ENCODE measurements at places on chromosomes 3 and 15.

DNA sequence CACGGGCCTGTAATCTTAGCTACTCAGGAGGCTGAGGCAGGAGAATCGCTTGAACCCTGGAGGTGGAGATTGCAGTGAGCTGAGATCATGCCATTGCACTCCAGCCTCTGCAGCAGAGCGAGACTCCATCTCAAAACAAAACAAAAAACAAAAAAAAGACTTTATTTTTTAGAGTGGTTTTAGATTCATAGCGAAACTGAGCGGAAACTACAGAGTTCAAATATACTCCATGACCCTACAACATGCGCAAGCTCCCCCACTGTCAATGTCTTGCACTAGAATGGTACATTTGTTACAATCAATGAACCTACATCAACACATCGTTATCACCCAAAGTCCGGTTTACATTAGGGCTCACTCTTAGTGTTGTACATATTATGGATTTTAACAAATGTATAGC is 2.2 kb upstream of the CRTAP start:
- DNase-seq, result no peak

- peak; percentile 2 for DNase-seq
Measured at GRCh38 chr3:144875211-144875610, 903.6 kb downstream of the DIPK2A start.

GRCh38 chr3:87997298-87997697 is 61.5 kb downstream of the CGGBP1 start:
- peak; percentile 12 for DNase-seq

DNA sequence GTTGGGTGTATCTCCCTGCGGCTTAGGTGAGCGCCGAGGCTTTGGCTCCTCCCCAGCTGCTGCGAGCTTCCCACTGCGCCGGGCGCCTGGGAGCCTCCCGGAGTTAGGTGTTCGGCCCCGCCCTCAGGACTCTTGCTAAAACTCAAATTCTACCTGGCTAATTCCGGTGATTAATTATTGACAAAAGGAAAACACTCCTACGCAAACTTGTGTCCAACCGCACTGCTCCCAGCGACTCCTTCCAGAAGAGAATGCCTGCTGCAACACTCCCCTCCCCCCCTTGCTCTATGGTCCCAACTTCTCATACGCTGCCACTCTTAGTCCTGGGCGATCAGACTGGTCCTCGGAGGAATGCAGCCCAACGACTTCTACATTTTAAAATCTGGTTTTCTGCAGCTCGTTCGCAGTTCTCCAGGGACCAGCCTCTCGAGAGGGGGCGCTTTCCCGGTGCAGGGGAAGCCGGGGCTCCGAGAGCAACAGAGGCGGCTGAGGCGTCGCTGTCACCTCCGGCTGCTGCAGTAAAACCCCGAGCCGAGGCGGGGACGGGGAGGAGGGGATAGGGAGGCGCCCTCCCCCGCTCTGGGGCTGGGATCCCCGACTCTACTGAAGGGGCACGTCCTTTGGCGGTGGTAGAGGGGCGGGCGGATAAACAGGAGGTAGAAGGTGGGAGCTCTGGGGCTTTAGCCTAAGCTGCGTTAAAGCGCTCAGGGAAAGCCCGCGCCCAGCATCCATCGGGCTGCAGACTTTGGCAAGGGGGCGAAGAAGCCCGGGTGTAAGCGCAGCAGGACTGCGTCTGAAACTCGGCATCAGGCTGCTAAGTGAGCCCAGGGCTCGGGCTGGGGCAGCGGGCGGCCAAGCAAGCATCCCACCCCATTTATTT is at the start of gene SPTSSB:
Gene SPTSSB, minus strand, starts transcription at position 77 of the 880 bp plus-strand sequence. CDS start 25,194 bp downstream, outside the sequence.
- peak; percentile 36 for DNase-seq

- DNase-seq, result no peak
Measured at GRCh38 chr3:15456321-15456720, 28.9 kb downstream of the EAF1 start.

GRCh38 chr3:15345608-15346137 is 13.3 kb upstream of the SH3BP5 start:
- DNase-seq, result no peak

GRCh38 chr3:8964436-8965370 is 1.4 kb upstream of the RAD18 start:
- peak; percentile 95 for DNase-seq

DNA sequence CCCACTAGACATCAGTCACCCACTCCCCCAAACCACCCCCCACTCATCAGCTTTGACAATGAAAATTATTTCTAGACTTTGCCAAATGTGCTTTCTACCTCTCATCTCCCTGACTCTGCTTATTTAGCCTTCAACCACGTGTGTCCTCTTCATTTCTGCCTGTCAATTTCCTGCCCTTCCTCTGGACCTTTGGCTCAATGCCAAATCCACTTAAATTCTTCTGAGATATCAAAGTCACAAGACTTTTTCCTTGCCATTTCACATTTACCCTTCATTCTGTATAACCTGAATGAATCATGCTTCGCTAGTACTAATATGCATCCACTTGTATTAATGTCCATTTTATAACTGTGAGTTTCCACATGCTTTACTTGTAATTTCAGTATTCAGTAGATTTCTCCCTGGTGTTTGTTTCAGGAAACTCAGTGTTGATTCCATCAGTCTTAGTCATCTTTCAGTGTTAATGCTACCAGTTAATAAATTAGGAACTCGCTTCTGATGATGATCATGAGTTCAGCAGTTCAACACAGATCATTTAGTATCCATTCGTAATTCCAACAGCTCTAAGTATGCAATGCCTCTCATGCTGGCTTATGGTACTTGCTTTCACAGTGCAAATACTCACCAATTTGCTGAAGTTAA is 128.2 kb upstream of the OSTN start:
- DNase-seq, result peak; percentile 33

GRCh38 chr3:149577801-149578200 is 80.0 kb downstream of the WWTR1 start:
- DNase-seq, result no peak

DNA sequence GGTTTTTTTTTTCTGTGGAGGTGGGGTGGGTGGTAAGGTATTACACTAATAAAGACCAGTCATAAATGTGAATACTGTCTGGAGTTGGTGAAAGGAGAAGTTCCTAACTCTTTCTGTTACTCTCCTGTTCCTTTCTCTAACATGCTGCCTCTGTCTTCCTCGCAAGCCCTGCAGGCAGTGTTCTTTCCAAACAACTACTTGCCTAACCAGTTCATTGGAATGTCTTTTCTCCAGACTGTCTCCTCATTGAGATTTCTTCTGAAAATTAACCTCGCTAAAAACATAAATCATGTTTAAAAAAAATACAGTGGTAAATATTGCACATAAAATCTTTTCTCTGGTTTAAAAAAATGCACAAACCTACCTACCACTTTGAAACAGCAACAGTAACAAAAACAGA is 135.2 kb downstream of the TP63 start:
- peak; percentile 13 for DNase-seq

- DNase-seq, result no peak
Measured at GRCh38 chr3:53416530-53416929, 69.2 kb upstream of the DCP1A start.

DNA sequence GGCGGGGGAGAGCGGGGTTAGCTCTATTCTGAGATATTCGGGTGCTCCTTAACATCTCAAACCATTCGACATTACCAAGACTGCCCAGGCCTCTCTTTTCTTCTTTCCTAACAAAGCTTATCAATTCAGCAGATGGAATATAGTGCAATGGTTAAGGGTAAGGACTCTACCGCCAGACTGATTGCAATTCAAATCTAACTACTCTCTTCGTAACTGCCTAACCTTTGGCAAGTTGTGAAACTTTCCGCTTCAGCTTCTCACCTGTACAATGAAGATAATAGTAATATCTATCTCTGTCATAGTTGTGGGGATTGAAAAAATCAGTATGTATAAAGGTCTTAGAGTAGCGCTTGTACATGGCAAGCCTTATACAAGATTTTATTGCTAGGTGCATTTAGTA is 972 bp downstream of the UBA5 start:
- no peak for DNase-seq

GRCh38 chr15:70576276-70576675 is 187.1 kb downstream of the UACA start:
- no peak for DNase-seq

GRCh38 chr3:179544981-179545645 is 17.6 kb upstream of the ACTL6A start:
- DNase-seq, result peak; percentile 78

DNA sequence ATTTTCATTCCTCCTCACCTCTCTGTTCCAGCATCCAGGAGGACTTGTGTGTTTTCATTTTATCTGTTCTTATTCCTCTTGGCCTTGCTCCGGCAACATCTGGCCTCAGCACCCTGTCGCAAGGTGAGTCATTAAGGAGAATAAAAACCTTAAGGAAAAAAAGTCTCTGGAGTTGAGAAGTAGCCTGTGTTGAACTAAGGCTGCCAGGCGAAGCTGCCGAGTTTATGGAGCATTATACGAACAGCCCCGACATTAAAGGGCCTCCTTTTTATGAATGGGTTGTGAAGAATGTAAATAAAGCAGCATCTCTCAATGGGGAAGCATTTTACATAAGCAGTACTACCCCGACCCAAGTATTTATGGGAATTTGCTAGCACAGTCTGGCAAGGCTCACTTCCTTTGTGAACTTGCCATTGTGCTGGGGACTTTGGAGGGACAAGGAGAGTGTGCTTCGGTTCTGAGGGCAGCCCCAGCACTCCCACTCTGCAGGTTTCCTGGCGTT is 4.7 kb downstream of the BAHD1 start:
- peak; percentile 81 for DNase-seq

DNA sequence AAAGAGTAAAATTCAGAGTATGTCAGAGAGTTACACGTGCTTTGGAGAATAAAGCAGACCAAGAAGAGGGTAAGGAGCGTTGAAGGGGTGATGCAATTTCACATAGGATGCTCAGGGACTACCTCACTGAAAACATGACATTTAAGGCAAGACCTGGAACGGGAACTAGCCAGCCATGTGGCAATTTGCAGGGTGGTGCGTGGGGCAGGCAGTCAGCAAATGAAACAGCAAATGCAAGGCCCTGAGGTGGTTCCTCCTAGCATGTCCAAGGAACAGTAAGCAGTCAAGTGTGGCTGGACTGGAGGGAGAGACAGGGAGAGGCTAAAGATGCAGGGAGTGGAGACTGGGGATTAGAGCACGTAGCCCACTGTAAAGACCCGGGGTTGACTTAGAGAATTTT is 146.1 kb upstream of the LPP start:
- no peak for DNase-seq

DNA sequence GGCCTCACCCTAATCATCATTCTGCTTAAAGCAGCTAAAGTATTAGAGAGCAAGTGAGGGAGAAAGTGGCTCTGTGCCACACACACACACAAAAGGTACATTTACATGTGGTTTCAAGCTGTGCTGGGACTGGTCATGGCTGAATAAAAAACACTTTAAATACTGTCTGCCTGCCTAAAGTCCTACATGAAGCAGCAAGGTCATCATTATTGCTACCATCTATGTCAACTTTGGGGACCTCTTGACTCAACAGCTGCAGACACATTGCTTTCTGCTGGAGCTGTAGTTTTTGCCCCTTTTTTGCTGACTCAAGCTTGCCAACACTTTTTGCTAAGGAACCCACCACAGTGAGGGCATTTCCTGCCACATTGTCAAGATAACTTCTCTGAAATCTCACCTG is 1237.9 kb downstream of the ROBO2 start:
- DNase-seq, result no peak

DNA sequence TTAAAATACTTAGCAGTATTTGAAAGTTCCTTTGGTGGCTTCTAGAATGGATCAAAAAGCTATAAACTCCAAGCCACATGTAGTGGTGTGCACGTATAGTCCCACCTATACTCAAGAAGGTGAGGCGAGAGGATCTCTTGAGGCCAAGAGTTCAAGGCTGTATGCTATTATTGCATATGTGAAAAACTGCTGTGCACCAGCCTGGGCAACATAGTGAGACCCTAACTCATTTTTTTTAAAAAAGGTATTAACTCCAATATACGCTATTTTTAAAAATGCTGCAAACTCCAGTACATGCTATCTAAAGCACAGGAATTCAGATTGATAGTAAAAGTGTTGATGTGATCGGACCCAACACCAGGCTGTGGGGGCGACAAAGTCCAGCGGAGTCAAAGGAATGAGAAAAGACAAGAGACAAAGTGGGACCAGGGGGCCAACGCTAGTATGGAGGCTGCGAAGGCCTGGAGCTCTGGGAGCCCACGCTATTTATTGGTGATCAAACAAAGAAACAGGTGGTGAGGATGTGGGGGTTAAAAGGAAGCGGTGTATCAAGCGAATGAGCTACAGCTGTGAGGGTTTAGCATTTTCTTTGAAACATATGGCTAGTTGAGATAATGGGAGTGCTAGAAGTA is 66.6 kb downstream of the ARIH1 start:
- DNase-seq, result no peak

DNA sequence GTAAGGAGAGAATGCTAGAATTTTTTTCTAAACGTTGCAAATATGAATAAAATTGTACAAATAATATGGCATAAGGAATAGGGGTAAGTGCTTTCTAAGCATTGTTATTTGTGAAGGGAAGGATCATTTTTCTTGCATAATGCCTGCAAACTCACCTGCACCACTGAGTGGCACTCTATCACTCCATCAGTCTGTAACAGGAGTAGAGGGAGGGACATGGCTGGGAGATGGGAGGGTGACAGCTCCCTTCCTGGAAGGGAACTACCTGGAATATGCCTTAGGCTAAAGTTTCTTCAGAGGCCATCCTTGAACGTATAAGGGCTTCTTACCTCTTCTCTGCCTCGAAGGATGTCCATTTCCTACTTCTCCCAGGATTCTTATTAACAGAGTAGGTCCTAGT is 3.0 kb downstream of the NAALADL2 start:
- DNase-seq, result no peak

DNA sequence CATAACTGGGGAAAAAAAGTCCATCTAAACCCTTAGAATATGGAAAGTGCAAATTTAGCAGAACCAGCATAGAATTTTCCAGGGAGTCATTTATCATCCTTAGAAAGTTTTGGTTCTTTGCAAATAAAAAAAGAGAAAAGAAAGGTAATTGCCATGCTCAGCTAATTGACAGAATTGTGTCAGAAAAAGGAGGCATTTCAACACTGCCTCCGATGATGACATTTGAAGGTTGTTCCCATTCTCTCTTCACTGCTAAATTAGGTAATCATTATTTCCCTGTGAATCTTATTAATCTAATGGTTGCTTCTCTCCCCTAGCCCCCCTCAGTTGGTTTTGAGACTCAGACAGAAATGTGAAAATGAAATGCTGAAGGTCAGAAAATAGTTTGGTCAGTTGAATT is 139.2 kb downstream of the PDCD6IP start:
- DNase-seq, result no peak
